Kasumi-1 (cell line): ENCODE measurements at places on chromosomes 3 and 15.

- DNase-seq: no peak
Observed at GRCh38 chr15:34239151-34239808, 14.5 kb downstream of the EMC4 start.

DNA sequence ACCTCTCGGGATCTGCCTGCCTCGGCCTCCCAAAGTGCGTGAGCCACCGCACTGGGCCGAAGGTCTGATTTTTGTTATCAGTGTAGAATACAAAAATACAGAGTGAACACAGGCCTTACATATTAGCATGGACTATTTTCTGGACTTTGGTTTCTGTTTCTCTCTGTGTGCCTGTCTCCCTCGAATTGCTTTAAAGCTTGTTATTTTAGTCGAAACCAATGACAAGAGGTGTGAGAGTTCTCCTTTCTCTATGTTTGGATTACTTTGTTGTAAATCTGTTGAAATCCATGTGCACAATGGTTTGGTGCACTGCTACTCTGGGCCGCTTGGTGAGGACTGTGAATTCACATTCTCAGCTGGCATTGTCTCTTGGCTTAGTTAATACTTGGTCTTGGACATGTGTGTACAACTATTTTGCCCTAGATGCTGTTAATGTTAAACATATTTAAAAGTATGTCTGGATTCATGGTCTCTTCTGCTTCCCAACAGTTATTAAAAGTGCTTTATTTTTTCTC is 23.9 kb downstream of the MED12L start:
- no peak for DNase-seq

GRCh38 chr3:155208183-155208800 is 85.2 kb downstream of the STRIT1 start:
- DNase-seq: no peak

DNA sequence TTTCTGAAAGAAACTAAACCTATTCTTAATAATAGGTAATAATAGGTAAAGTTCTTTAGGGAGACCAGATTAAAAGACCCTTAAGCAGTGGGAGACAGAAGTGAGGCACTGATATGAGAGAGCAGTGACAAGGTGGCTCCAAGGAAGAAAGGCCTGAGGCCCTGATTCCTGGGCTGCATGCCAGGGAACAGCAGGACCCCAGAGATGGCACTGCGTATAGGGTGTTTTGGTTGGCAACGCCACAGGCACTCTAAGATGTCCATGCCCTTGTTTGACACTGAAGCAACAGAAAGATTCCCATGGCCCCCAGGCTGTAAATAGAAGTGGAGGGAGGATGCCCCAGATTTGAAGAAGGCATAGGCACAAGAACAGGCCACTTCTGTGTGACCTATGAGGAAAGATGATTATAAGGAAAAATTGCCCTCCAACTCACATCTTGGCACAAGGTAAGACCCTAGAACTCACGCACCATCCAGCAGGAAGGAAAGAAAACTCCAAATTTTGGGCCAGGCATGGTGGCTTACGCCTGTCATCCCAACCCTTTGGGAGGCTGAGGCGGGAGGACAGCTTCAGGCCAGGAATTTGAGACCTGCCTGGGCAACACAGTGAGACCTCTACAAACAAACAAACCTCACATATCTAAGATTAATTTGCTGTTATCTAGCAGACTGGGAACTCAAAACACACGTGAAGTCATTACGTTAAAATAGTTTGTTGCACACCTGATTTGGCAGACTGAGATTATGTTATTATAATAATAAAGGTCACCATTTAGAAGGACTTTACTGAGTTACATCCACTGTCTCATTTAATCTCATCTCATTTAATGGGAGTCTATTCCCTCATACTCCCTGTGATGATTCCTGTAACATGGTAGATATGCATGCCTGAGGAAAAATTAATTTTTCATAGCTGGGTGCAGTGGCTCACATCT is 10.5 kb upstream of the BLM start:
- no peak for DNase-seq

GRCh38 chr3:1734494-1735122 is 364.1 kb upstream of the CNTN4 start:
- DNase-seq: no peak

DNA sequence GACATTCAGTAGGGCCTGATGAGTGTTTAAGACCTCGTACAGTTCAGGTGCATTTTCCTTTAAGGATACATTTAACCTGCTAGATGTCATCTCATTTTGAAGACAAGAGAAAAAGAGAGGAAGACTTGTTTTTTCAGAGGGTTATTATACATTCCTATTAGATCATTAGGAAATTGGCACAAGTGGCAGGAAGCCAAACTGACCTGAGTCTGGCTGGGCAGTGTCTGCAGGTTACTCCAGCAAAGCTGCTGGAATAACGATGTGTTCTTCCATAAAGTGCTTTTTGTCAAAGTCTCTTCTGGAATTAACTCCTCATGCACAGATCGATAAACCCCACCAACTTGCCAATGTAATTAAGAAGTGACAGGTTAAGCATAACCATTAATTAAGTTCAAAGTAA is 396.4 kb upstream of the TPRG1 start:
- no peak for DNase-seq

DNA sequence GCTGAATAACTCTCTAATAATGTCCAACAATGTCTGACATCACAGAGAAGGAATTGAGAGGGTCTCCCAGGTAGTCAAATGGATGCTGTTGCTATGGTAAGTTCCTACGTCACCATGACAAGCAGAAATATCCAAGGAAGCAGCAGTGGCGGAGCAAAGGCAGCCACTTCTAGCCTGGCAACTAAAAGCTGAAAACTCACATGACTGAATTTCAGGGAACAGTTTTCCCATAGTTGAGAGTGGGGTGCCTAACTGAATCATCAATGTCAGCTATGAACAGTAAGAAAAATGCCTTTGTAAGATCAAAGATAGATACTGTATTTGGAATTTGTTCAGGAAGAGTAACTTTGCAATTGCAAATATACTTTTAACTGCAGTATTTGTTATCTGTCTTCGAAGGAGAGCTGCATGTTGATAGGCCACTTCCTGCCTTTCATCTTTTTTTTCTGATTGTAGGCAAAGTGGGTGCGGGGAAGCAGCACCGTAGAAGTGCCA is 161.7 kb downstream of the BBX start:
- DNase-seq: no peak

DNA sequence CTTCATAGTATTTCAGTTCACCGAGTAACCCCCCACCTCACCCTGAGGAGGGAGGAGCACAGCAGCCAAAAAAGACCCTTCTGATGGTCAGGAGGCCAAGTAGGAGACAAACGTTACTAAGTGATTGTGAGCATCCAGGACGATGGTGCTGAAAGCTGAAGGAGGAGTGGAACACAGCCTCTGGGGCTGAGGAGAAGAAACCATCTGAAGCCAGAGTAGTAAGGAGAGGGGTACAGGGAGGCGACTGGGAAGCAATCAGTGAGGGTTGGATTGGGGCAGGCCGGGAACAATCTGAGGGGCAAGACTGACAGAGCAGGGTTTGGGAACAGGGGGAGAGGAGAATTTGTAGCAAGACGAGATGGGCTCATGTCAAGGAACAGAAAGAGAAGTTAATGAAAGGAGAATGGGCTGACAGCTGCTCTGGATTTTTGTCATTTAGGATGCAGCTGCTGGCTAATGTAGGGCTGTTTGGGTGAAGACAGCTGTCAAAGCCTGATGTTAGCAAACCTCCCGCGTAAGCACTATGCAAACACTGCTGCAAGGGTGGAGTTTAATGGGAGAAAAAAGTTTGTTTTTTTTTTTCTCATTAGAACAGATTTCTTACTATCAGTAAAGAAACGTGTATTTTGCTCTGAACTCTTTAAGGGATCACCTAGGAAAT is 622.2 kb downstream of the EDEM1 start:
- DNase-seq: no peak

DNA sequence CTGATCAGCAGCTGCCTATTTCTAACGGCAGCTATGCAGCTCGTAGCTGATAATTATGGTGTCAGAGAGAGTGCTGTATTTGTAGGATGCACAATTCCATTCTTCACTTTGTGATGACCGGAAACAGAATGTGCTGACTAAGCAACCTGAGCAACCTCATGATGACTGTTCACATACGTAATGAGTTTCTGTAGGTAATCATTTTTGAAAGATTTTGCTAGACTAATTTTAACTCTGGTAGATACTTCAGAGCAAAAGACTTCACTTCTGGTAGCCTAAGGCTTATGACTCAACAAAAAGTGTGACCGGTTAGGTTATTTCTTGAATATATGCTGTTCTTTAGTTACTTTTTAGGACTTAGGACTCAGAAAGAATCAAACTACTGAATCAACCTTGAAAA is 567.7 kb downstream of the NAALADL2 start:
- no peak for DNase-seq

DNA sequence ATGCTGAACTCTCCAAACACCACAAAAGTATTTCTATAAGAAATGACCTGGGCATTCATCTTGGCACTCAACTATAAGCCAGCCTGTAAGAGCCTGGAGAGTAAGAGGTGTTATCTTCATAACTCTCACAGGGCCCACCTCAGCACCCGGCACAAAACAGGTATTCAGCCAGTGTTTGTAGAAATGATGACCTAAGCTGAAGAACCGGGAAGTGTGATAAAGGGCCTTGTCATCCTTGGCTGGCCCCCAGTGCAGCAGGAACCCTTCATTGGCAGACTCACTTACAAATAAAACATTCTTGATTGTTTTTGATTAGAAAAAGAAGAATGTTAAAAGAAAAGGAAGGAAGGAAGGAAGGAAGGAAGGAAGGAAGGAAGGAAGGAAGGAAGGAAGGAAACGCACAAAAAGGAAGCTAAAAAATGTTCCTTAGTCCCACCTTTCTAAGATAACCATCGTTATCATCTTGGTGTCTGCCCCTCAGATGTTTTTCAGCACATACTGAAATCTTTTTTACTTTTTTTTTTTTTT is 52.1 kb downstream of the DAPK2 start:
- DNase-seq: no peak

- peak; percentile 43 for DNase-seq
Observed at GRCh38 chr3:61927332-61927731, 366.0 kb downstream of the PTPRG start.

DNA sequence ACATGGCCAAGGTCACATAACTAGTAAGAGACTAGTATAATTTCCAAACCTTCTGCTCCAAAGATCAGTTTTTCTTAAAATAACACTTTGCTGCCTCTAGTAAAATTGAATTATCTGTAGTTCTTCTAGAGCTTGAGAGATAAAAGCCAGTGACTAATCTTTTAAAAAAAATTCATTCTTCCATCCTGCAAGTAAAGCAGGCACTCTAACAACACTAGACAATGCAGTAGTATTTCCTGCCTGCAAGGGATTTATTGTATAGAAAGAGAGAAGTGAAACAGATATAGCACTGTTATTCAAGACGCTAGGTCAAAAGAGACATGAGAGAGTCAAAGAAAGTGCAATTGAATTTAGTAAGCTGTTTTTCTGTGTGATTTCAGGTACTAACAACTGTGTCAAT is 159.5 kb upstream of the TBC1D5 start:
- peak; percentile 10 for DNase-seq

DNA sequence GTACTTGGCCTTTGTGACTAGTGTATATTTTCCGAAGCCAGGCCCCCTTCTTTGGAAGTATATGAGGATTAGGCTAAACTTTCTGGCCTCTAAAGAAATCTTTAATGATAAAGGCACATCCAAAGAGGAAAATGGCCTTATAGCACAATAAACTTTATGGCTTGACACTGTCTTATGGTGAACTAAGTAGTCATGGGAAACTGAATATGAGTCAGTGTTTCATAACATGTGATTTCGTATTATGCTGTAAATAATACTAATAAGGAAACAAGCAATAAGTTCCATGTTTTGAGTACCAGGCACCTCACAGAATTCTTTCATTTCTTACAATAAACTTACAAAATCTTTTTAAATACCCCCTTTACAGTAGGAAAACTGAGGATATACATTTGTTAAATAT is 8.2 kb downstream of the ZPLD1 start:
- DNase-seq: no peak

DNA sequence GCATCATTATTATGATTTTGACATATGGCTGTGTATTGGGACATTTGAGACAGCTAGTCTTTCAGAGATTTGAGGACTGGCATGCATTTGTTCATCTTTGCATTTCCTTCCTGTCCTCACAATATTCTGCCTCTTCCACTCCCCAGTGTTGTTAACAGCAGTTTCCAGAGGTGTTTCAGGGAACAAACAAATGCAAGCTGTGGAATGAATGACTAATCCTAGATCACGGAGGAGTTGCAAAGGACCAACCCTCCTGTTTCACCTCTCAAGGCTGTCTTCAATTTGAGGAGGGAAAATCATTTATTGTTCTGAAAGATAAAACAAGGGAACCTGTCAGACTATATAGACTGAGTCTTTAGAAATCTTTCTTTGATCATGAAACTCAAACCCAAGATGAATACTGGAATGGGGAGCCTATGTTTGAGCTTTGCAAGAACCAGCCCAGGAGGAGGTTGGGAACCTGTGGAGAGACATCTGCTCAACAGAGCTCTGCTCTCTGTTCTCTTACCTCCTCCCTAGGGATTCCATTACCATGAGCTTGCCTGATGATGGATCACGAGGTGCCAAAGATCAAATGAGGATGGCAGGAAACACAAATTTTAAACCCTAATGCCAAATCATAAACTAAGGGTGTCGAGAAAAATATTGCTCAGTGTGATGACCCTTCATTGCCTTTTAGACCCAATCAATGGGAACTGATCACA is 68.5 kb downstream of the SLC7A14 start:
- DNase-seq: no peak

DNA sequence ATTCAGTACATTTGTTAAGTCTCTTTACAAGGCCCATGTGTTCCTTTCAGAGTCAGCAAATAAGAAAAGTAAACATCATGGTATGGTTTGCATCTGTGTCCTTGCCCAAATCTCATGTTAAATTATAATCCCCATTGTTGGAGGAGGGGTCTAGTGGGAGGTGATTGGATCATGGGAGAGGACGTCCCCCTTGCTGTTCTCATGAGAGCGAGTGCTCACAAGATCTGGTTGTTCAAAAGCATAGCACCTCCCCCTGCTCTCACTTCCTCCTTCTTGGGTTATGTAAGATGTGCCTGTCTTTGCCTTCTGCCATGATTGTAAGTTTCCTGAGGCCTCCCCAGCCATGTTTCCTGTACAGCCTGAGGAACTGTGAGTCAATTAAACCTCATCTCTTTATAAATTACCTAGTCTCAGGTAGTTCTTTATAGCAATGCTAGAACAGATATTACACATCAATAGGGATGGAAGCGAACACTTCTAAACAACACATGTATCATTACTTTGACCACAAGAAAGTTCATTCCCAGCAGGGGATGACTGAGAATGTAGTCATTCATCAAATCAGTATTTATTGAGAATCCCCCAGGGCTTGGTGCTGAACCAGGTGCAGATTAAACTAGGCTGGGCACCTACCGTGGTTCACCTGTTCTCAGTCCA is 4.1 kb downstream of the EFCAB12 start:
- DNase-seq: peak; percentile 89

DNA sequence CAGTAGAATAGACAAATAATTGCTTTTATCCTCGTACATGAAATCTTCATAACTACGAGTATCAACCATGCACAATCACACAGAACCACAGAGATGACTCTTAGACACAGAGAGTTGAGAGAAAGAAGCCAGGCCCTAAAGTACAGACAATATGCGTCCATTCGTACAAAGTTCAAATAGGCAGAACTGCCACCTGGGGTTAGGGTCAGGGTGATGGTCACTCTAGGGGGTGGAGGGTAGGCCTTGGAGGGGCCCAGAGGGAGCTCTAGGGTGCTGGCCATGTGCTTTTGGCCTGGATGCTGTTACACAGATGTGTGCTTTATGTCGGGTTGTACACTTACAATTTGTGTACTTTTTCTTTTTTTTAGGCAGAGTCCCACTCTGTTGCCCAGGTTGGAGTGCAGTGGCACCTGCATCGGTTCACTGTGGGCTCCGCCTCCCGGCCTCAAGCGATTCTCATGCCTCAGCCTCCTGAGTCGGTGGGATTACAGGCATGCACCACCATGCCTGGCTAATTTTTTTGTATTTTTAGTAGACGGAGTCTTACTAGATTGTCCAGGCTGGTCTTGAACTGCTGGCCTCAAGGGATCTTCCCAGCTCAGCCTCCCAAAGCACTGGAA is 65.9 kb upstream of the KLF13 start:
- no peak for DNase-seq
